ENCODE measurements at places on chromosomes 2 and 18. TPM values are rescaled to one million over a fixed set of nuclear protein-coding genes. Genes with fewer than 3 reads are reported as not detected.

GRCh38 chr18:12049978-12050811, 43.4 kb upstream of the ANKRD62 start:
- no peak for DNase-seq

CYP26B1 gene
- not detected for total RNA-seq

DNA sequence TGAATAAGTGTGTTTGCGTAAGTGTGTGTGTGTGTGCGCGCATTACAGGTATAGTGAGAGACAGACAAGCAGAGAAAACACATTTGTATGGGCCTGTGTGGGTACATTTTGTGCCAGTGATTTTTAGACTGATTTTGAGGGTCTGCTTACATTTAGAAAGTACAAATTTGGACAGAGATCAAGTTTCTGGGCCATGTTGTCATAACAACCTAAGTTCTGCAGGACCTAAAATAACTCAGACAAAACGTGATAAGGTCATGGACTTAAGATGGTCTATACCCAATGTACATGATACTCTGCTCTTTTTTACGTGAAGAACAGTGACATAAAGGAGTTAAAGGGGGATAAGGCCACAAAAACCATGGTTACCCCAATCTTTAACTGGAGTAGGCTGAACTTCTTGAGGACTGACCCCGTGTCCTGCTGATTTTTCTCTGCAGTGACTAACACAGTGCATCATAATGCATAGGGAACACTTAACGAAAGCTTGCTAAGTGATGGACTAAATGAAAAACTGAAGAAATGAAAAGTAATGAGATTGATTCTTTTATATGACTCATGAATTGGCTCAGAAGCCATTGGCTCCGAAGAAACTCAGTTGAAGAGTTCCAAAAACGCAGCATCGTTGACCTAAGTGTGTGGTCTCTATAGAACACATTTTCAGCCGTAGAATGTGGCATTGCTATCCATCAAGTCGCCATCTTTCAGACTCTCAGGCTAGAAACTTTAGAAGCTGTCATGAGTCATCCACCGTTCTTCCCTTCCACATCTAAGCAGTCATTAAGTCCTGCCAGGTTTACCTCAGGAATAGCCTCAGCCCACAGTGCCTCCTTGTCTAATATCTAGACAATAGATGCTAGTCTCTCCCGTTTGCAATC, 61.6 kb upstream of the NCOA1 start:
- DNase-seq = no peak

DOK6 gene
- total RNA-seq = not detected

MATN3 gene
- total RNA-seq = not detected

All from activated CD4-positive, alpha-beta T cell treated with anti-CD3 and anti-CD28 coated beads, Interleukin-2, amount 10 ng/mL, durations not matched to agents 7 days and 5 days (primary cell).